ENCODE measurements at places on chromosomes 3 and 15. TPM values are rescaled to one million over a fixed set of nuclear protein-coding genes. Genes with fewer than 3 reads are reported as not detected.

The ST3GAL6 gene
- total RNA-seq: 0.78 TPM

The CNTN3 gene
- not detected for total RNA-seq

The TTLL13 gene
- total RNA-seq: 0.07 TPM

The PLD1 gene
- total RNA-seq: 6.4 TPM

The CACNA1D gene
- not detected for total RNA-seq

The KBTBD13 gene
- not detected for total RNA-seq

The FEZF2 gene
- total RNA-seq: not detected

The BDH1 gene
- not detected for total RNA-seq

The ACTC1 gene
- not detected for total RNA-seq

The GOLGA8R gene
- total RNA-seq: 0.90 TPM

The SOX14 gene
- total RNA-seq: not detected

The TSC22D2 gene
- total RNA-seq: 6.2 TPM
